RPMI8226 (cell line): ENCODE measurements at places on chromosomes 11 and 22.

GRCh38 chr11:16292167-16292859 lies 64.0 kb downstream of the SOX6 start:
- no peak for DNase-seq

DNA sequence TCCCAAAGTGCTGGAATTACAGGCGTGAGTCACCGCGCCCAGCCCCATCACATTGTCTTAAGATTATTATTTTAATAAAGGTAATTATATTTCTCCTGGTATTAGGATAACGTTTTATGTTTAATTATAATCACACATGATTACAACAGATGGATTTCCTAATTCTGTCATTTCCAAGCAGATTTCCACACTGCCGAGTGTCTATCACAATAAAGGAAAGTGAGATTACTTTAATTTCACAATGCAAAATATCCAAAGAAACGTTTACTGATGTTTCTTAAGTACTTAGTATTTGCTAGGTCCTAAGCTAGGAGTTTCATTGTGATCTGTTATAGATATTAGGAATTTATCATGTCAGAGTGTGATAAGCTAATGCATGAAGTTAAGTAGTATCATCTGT lies 203.5 kb upstream of the CTSC start:
- DNase-seq: no peak

DNA sequence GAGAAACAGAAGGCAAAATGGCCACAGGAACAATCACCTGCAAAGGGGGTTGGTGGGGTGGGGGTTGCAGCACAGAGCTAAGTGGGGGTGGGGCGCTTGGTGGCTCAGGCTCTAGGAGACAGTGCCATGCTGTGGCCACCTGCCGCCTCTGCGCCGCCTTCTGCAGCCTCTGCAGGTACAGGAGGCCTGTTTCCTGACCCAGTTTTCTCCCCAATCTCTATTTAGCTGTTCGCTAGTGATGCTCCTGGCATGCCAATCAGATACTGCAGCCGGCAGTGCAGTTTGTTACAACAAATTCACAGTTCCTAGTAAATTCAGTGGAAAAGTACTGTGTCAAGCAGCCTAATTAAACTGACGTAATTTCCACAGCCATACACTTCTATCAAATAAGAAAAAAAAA lies 106.4 kb downstream of the SERGEF start:
- DNase-seq: no peak

DNA sequence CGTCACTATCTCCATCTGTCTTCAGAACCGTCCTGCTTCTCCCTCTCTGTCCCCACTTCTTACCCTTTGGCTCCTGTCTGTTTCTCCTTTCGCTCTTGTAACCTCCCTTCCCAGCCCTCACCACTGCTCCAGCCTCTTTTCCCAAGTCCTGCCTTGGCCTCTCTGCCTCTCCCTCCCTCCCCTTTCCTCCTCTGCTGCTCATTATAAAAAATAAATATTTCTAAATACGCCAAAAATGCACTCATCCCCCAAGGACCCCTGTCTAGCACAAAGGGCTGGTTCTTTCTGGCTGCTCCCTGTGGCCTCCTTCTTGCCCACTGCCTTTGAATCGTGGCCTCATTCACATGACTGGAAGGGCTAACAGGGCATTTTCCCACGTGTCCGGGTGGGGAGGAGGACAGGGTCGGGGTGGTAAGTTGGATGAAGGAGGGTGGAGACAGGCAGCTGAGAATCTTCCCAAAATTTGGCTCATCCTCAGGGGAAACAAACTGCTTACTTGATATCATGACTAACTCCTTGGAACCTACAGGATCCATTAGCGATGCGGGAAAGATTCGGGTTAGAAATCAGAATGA lies 26.4 kb upstream of the OAF start:
- no peak for DNase-seq

DNA sequence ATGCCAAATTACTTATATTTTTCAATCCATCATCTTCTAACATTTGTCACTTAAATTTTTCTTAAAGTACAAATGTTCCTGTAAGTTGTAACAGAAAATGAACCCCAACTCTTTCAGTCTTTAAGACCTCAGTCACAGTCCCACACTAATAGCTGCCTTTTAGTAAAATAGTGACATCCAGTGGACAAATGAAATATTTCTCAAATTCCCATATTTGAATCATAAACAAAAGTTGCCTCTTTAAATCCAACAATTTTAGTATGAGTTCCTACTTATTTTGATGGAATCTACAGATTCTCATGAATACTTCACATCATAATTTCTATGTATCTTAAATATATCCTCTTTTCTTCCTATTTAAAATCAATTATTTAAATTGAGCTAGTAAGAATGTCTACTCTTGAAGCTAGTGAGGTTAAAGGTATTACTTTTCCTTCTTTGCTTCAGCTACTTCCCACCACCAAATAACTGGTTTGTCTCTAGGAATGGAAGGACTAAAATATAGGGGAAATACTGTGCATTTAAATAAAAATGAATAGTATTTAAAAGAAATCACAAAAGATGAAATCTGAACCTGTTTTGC lies 9.2 kb downstream of the LIN7C start:
- DNase-seq: peak; percentile 18
